Immature natural killer cell (primary cell): ENCODE measurements at places on chromosomes 1 and 21. TPM values are rescaled to one million over a fixed set of nuclear protein-coding genes. Genes with fewer than 3 reads are reported as not detected.

The KIAA1614 gene
- not detected for polyA plus RNA-seq

The RBM11 gene
- 0.59 TPM for polyA plus RNA-seq

The CHIA gene
- polyA plus RNA-seq = not detected

The HPCA gene
- not detected for polyA plus RNA-seq

The NFASC gene
- not detected for polyA plus RNA-seq

The FAM163A gene
- not detected for polyA plus RNA-seq
